ENCODE measurements at places on chromosomes 13 and 19.

DNA sequence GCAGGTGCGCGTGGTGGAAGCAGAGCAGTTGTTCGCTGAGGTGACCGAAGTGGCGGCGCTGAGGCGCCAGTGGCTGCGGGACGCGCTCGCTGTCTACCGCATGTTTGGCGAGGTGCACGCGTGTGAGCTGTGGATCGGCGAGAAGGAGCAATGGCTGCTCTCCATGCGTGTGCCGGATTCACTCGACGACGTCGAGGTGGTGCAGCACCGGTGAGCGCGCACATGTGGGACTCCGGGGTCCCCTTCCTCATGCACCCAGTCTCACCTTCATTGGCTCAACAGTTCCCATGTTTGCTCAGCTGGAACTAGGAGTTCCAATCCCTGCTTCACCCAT is 46.5 kb downstream of the SPTBN4 start:
- DNase-seq, result no peak

- DNase-seq, result no peak
Measured at GRCh38 chr13:39881887-39882286, 226.4 kb downstream of the COG6 start.

DNA sequence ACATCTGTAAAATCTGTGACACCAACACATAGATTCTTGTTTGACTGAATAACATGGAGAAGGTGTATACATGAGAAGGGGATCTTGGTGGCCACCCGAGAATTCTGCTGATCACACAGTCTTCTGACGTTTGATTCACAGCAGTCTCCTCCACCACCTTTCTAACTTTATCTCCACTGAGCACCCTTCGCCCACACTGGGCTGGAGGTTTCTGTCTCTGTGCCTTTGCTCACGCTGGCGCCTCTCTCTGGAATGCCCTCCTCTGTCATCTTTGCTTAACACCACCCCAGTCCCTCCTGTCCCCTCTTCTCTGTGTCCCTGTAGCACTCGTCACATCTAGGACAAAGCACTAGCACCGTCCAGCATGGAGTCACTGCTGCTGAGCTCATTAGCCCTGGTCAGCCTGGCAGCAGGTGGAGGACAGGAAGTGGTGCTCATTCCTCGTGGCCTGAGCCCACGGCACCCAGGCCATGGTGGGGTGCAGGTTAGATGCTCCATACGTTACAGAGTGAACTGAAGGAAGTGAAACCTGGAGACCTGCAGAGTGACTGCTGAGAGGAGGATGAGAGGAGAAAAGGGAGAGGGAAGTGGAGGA is 384.6 kb downstream of the UQCRFS1 start:
- DNase-seq, result no peak

DNA sequence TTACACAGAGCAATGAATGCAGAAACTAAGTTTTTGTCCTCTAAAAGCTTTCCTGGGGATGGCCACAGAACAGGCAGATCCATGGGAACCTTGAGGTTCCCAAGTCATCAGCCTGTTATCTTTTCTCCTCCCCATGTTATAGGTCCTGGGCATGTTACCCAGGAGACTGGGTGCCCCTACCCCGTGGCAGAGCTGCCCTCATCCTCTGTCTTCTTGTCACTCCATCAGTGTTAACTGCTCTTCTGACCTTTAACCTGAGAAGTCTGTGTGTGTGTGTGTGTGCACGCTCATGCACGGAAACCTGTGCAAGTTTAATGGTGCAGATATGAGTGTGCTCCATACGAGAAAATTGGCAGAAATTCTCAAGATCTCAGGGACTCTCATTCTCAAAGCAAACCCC is 43.9 kb upstream of the ZNF724 start:
- DNase-seq, result no peak

DNA sequence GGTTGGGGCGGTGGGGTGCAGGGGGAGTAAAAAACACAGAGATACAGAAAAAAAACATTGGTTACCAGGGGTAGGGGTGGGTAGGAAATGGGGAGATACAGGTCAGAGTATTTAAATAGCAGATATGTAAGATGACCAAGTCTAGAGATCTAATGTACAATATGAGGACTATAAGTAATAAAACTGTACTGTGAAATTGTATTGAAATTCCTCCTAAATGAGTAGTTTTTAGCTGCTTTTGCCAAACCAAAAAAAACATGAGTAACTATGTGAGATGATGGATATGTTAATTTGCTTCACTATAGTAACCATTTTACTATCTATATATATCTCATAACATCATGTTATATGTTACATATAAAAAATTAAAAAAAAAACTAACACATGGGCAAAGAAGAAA is 29.6 kb downstream of the VWA8 start:
- no peak for DNase-seq

GRCh38 chr13:65594298-65594781 is 1635.8 kb downstream of the PCDH9 start:
- no peak for DNase-seq

- DNase-seq, result no peak
Measured at GRCh38 chr19:18417250-18418028, 1.8 kb upstream of the SSBP4 start.

DNA sequence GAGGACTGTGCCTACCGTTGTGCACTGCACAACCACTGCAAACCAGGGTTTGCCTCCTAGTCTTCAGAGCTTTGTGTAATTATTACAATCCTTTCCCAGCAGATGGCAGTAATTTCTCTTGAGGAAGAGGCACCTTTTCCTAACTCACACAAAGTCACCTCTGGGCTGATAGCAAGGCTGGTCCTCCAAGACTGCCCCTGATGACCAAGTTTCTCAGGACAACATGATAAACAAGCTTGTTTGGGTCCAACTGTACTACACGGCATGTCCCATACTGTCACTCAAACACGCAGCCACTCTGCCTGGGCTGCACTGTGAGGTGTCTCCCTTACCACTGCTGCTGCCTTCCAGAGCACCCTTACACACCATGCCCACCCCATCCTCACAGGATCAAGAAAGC is 39.3 kb downstream of the RFXAP start:
- no peak for DNase-seq

DNA sequence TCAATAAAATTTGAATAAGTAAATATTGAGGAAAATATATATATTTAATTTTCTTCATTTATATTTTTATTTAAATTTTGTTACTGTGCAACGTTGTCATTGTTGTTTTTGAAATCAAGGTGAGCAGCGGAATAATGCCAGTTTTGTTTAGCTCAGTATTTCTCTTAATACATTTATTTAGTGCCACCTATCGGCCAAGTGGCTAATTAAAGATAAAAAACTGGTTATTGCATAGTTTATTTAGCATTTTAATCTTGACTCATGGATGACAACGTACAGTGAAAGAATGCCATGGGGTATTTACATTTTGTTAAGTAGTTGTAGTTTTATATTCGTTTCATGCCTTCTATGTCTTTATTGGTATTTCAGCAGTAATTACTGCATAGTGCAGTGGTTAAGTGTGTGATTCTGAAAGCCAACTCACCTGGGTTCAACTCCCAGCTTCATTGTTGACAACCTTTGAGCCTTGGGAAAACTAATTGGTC is 265.9 kb downstream of the MYO16 start:
- DNase-seq, result peak; percentile 11

DNA sequence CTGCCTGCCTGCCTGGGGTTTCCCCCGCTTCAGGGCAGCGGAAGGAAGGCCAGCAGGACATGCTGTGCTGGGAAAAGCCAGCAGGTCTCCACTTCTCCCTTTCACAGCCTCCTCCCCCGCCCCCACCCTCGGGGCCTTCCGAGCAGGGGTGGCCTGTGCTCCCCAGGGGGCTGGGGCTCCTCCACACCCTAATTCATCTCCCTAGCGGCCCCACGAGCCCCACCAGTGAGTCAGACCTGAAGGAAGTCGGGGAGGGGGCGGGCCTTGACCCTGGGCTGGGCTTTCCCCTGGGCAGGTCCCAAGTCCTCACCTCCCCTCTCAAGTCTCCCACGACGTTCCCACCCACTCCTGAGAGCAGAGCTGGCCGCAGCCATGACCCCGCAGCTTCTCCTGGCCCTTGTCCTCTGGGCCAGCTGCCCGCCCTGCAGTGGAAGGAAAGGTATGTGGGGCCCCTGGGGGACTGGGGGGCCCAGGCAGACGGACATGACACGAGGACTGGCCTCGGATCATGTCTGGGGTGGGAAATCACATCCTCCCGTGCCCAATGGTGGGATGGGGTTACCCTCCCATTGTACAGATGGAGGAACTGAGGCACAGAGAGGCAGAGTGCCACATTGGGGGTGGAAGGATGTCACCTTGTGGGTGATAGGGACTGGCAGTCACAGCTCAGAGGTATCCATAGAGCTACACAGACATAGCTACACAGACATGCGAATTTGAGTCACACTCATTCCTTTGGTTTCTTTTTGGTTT is at the start of gene EBI3:
Gene EBI3, plus strand, starts transcription at position 345 of the 753 bp plus-strand sequence. Its CDS starts 28 bp downstream, at position 373.
- DNase-seq, result peak; percentile 57

GRCh38 chr13:73321043-73321442 is 262.2 kb downstream of the KLF5 start:
- no peak for DNase-seq

Data from memory B cell (primary cell).